Kidney epithelial cell (primary cell): ENCODE measurements at places on chromosomes 11 and 22.

- DNase-seq: no peak
These were observed 9.9 kb downstream of the OR5M11 start for GRCh38 chr11:56533054-56533740.

- DNase-seq: no peak
These were observed 67.5 kb downstream of the PACSIN2 start for GRCh38 chr22:42947211-42947990.

DNA sequence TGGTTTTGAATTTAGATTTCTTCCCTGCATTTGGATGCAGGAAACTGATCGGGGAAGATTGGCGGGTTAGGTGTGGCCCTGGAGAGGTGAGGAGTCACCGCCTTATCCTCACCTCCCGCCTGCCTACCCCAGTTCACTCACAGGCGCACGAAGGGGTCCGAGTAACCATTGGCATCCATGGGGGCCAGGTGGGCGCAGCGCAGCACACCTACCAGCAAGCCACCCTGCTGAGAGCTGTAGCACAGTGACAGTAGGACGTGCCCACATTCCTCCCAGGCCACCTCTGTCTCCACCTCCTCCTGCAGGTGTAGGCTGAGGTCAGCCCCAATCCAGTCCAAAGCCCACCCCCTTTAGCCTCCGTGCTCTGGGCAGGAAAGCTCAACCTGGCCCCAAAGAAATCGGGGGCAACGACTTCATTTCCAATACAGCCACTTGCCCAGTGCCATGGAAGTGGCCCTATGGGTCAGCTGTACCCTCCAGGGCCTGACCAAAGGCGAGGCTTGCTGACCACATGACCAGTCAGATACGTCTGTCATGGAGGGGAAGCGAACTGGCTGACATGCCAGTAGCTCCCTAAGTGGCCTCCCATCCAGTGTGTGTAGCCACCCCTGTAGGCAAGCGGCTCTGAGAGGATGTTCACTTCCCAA lies 6.7 kb downstream of the NDUFV1 start:
- DNase-seq: no peak

DNA sequence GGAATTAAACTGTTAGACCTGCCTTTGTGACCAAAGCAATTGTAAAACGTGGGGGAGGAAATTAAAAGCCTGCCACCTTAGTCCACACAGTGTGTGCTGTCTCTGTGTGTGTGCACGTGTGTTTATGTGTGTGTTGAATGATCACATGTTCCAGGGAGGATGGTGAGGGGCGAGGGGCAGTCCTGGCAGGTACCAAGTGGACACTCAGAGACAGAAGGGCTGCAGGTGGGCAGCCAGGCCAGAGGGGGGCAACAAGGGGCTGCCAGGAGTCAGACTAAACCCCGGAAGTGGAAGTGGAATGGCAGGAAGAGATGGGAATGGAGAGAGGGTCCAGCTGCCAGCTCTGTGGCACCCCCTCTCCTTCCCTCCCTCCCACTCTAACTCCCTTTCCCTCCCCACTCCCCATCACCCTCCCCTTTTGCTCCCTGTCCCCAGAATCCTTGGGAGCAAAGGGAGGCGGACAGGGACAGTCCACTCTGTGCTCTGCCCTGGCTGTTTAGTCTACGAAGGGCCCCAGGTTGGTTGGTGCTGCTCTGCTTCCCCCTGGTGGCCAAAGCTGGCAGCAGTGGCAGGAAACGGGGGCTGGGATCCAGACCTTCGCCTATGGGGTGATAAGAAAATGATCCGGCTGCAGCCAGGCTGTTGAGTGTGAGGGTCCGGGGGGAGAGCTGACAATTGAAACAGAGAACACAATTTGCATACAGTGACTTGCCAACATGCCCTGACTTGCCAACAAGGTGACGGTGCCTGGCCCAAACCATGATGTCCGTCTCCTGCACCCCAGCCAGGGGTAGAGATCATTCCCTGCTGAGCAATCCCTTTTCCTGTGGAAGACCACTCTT lies 24.4 kb downstream of the P2RY2 start:
- DNase-seq: no peak

GRCh38 chr11:133053124-133053776 lies 479.1 kb downstream of the OPCML start:
- no peak for DNase-seq

GRCh38 chr22:40247976-40248375 lies 70.3 kb downstream of the TNRC6B start:
- DNase-seq: no peak

DNA sequence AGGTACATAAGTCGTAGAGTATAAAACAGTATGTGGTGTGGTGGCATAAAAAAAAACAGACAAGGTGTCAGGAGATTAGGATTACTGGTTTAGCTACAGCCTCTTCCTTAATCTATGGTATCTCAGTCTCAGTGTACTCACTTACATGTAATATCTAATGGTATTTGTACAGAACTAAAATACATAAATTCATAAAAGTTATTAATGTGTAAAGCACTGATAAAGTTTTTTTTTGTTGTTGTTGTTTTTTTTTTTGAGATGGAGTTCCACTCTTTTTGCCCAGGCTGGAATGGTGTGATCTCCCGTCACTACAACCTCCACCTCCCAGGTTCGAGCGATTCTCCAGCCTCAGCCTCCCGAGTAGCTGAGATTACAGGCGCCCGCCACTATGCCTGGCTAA lies 2.9 kb downstream of the PTS start:
- DNase-seq: no peak

GRCh38 chr11:12516387-12517105 lies 139.2 kb downstream of the PARVA start:
- DNase-seq: no peak

GRCh38 chr11:72075109-72075508 lies 5.2 kb downstream of the NUMA1 start:
- no peak for DNase-seq

DNA sequence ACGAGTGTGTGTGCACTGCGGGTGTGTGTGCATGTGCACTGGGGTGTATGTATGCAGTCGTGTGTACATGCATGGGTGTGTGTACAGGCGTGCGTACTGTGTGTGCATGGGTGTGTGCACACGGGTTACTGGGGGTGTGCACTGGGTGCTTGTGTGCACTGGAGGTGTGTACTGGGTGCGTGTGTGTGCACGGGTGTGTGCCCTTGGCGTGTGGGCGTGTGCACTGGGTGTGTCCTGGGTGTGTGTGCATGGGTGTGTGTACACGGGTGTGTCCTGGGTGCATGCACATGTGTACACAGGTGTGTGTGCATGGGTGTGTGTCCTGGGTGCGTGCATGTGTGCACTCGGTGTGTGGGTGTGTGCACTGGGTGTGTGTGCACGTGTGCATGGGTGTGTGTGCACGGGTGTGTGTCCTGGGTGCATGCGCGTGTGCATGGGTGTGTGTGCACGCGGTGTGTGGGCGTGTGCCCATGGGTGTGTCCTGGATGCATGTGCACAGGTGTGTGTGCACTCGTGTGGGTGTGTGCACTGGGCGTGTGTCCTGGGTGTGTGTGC lies 39.1 kb downstream of the BRSK2 start:
- no peak for DNase-seq

- no peak for DNase-seq
These were observed 454.3 kb downstream of the OPCML start for GRCh38 chr11:133078012-133078411.

DNA sequence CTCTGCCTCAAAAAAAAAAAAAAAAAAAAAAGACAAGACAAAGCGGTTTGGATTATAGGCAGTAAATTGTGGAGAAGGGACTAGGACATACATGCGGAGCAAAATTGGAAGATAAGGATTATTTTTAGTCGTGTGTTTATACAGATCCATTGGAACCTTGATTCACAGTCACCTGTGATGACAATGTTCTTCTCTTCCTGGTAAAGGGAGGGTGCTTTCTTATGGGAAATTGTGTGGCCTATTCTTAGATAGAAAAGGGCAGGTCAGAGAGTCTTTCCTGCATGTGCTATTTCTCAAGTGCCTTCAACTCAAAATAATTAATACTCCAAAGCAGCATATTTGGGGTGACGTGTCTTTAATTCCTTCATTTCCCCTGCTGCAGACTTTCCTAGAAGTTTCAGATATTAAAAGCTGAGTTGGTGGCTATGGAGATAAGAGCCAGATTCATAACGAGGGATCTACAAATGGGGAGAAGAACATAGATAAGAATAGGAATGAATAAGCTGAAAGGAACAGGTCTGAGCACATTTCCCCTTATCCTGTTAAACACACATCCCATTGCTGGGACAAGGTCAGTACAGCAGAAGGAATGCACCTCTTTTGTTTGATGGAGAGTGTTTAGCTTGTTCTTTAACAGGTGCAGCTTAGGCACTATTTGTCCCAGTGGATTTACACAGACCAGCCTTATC lies 22.5 kb downstream of the GSTT2B start:
- DNase-seq: no peak

DNA sequence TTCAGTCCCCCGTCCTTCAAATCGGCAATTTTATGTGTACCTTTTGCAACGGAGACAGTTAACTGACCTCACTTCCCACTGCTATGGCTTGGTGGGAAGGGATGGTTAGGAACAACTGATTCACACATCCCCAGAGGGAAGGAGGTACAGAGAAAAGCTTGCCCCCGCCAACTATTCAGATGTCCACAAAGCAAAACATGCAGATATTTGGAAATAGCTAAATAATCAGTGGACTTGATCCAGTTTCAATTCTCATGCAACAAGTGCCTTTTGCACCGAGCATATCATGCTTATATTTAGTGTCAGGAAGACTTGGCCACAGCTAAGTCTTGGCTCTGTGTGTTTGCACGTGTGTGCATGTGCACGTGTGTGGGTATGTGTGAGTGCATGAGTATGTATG lies 144.6 kb downstream of the SNX19 start:
- no peak for DNase-seq
